ENCODE measurements at places on chromosomes 12 and 14. TPM values are rescaled to one million over a fixed set of nuclear protein-coding genes. Genes with fewer than 3 reads are reported as not detected.

The NGB gene
- total RNA-seq, result not detected

The CELA1 gene
- not detected for total RNA-seq

The TAMALIN gene
- 87.5 TPM for total RNA-seq

The MMP14 gene
- 603 TPM for total RNA-seq

The PMEL gene
- total RNA-seq, result 0.42 TPM

The GPR132 gene
- total RNA-seq, result not detected

The TM7SF3 gene
- total RNA-seq, result 54.8 TPM

The HNF1A gene
- not detected for total RNA-seq

The PPFIA2 gene
- total RNA-seq, result not detected

DNA sequence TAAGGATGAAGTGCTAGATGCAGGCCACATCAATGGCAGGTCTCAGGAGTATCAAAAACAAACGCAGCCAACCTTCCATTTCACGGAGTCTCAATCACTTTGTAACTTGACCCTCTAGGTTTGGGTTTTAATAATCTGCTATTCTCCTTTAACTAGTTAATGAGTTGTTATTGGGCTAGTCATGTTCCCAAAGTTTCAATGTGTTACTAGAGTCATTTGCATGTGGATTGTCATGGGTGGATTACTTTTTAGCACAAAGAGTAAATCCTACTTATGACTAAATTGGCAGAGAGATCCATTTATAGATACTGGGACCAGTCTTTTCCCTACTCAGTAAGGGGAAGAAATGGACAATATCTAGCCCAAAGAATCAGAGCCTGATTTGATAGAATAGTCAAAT, 151.0 kb downstream of the BCAT1 start:
- no peak for DNase-seq

GRCh38 chr14:22900081-22900799, 17.2 kb downstream of the REM2 start:
- DNase-seq, result peak; percentile 70

- DNase-seq, result no peak
These were observed 113.3 kb downstream of the ANO6 start for GRCh38 chr12:45329238-45329637.

DNA sequence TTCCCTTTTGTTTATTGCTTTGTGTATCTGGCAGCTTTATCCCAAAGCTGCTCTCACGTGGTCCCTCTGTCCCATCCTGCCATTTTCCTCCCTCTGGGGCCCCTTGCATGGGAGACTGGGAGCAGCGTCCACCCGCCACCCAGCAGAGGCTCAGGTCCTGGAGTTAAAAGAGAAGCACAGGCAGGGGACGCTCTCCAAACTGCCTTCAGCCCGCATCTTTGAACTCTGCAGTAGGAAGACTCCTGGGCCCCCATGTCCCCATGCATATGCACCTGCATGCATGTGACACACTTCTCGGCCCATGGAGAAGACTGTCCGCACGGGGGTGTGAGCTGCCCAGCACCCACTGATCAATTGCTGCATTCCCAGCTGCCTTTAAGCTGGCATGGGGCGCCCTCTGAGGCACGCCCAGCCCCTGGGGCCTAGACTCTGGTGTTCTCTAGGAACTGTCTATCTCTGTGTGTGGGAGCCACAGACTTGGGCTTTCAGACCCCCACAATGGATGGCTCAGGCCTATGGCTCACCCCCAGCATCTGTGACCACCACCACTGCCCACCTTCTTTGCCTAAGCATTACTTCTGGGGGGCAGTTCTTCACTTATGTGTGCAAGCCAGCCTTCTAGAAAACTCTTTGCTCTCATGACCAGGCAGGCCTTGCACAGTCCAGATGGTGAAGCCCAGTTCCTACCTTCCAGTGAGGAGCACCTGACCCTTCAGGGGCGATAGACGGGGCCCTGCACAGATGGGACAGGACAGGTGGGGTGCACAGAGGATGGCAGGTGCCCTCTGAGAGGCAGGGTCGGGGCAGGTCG, 96.1 kb upstream of the DIO3 start:
- no peak for DNase-seq

GRCh38 chr12:39467432-39467870, 24.5 kb upstream of the KIF21A start:
- no peak for DNase-seq

DNA sequence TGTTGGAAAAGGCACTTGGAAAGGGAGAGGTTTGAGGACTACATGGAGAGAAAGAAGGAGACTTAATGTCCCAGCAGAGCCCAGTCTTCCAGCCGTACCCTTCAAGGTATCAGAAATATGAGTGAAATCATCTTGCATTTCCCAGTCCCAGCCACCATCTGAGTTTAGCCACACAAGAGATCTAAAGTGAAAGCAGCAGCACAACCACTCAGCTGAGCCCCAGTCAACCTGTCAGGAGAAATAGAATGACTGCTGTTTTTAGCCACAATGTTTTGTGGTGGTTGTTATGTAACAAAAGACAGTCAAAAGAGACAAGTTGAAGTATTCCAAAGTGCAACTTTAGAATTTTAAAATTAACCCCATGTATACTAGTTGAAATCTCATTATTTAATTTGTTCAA, 28.0 kb downstream of the DERA start:
- DNase-seq, result no peak

GRCh38 chr12:51922762-51923505, 15.6 kb downstream of the ACVRL1 start:
- peak; percentile 56 for DNase-seq

Measured in endothelial cell of umbilical vein (primary cell).